ENCODE measurements at places on chromosomes 3 and 15. TPM values are rescaled to one million over a fixed set of nuclear protein-coding genes. Genes with fewer than 3 reads are reported as not detected.

DNA sequence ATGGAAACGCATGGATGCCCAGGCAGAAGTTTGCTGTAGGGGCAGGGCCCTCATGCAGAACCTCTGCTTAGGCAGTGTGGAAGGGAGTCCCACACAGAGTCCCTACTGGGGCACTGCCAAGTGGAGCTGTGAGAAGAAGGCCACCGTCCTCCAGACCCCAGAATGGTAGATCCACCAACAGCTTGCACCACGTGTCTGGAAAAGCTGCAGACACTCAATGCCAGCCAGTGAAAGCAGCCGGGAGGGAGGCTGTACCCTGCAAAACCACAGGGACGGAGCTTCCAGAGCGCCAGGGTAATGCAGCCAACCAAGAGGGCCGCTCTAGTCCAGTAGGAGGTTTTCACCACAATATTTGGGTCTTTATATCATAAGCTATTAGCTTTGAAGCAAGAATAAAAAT is 97.1 kb upstream of the IQSEC1 start:
- DNase-seq: no peak

GRCh38 chr3:55688154-55688553 is 201.0 kb upstream of the WNT5A start:
- DNase-seq: no peak

GRCh38 chr15:43314171-43314570 is 16.2 kb downstream of the LCMT2 start:
- no peak for DNase-seq

- DNase-seq: no peak
These were observed 90.2 kb downstream of the OSBPL10 start for GRCh38 chr3:31890742-31891469.

DNA sequence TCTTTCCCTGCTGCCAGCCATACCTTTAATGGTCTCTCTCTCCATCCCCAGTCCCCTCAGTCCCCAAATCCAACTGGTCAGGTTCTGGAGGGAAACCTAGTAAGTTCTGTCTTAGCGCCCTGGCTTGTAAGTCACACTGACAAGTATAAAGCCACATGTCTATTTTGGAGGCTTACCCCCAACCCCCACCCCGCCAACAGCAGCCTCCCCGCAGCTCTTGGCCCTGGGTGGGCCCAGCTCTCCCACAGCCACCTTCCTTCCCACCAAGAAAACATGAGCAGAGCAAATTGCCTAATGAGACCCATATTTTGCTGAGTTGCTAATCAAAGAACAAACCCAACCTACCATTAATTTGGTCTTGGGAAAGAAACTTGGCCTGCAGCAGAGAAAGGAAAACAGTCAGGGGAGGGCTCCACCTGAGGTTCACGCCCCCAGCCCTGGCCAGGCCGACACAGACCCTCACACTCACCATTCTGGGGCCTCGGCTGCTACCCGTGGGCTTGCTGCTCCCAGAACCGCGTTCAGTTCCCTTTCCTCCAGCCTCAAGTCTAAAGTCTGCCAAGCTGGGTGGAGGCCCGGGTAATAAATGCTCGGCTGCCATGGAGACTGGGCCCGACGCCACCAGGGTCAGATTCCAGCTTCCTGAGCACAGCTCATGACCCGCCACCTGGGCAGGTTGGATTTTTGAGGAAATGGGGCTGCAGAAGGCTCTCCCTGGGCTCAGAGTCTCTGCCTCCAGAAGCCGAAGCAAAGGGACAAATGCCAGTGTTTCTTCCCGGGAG is at the start of gene CALML4:
Gene CALML4, minus strand, starts transcription at position 557 of the 782 bp plus-strand sequence. Its CDS starts 85 bp downstream, at position 472.
- DNase-seq: no peak

GRCh38 chr3:172918165-172918564 is 167.6 kb downstream of the ECT2 start:
- no peak for DNase-seq

The TF gene
- 3.9 TPM for polyA plus RNA-seq

Data from K562 (cell line).